ENCODE measurements at places on chromosomes 11 and 22. TPM values are rescaled to one million over a fixed set of nuclear protein-coding genes. Genes with fewer than 3 reads are reported as not detected.

Gene C11orf16
- total RNA-seq = not detected

Gene IL17REL
- not detected for total RNA-seq

GRCh38 chr11:88398372-88398771 is 60.8 kb upstream of the CTSC start:
- DNase-seq = no peak

DNA sequence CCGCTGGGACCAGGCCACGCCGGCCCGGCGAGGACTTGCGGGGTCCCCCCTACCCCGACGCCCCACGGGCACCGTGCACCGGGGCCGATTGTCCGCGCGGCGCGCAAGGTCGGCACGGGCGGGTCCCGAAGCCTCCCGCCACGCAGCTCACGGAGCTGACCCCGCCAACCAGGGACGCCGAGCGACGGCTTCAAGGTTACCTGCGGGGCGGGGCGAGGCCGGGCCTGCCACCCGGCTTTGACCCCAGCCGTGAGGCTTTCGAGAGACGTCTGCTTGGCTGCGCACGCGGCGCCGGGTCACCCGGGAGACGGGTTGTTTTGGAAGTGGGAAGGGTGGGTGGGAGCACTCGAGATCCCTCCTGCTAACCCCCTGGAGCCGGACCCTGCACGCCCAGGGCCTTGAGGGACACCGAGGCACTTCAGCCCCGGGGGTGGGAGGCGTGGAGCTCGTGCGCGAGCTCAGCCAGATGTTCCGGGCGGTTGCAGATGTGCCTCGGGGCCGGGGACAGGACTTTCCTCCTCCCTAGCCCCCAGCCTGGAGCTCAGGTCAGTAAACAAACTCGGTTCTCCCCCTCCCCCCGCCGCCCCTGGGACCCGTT is 3.2 kb upstream of the WNT11 start:
- DNase-seq = no peak

DNA sequence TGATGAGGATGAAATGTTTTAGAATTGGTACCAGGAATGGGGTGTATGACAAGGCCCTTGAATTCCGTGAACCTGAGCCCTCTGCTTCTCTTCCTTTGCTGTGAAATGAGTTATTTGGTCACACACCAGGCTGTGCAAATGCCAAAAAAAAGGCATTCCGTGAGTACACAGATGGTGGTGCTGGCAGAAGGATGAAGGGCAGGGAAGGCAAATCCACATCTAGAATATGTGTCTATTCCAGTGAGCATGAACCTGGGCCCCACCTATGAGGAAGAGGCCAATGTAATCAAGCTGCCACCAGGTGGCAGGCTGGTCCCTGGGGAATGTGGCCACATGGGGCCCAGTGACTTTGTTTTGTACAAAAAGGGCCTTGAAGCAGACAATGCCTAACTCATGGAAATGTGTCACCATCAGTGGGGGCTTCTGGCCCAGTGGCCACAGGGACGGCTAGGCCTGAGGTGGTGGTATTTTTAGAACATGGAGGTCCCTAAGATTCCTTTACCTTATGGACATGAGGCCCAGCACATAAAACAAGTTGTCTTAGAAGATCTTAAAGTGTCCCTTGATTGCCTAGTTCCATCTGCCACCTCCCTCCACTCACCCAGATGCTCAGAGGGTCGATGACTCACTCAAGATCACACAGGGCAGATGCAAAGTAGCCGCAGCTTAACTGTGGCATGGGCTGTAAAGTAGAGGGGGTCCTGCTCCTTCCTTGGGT is 3.9 kb upstream of the RNF215 start:
- DNase-seq = peak; percentile 75

Gene CHRM1
- total RNA-seq = 59.8 TPM

Gene TMEM191B
- 5.4 TPM for total RNA-seq

- no peak for DNase-seq
These were observed 12.7 kb upstream of the SNX32 start for GRCh38 chr11:65821107-65821506.

Data from dorsolateral prefrontal cortex (tissue), 122 donors.